ENCODE measurements at places on chromosomes 7 and 10. TPM values are rescaled to one million over a fixed set of nuclear protein-coding genes. Genes with fewer than 3 reads are reported as not detected.

The NKX1-2 gene
- not detected for total RNA-seq

The GJC3 gene
- total RNA-seq = not detected

DNA sequence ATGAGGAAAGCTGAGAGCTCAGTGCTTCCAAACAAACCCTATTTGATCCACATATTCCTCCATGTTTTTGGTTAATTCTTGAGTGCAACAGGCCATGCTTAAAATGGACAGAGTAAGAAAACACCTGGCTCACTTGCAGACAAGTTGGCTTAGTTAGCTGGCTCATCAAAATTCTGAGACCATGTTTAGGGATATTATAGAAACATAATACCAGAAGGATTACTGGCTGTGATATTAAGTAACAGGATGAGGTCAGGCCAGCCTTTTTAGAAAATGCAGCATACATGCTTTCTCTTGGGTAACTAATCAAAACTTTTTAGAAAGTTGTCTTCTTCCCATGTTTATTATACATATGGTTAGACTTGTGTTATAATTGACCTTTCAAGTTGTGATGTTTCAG, 867.2 kb upstream of the LRRTM3 start:
- DNase-seq = no peak

- DNase-seq = no peak
These were observed 107.2 kb upstream of the RELN start for GRCh38 chr7:104096683-104097082.

- no peak for DNase-seq
These were observed 64.1 kb downstream of the DOCK1 start for GRCh38 chr10:126969310-126969709.

DNA sequence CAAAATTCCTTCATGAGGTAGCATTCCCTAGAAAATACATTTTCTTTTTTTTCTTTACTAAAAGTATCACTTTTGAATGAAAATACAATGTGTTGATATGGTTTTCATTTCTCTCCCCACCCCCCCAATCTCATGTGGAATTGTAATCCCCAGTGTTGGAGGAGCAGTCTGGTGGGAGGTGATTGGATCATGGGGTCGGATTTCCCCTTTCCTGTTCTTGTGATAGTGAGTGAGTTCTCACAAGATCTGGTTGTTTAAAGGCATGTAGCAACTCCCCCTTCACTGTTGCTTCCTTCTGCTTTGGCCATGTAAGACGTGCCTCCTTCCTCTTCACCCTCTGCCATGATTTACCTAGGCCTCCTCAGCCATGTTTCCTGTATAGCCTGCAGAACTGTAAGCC, 790.3 kb upstream of the KCND2 start:
- DNase-seq = no peak

GRCh38 chr7:19144661-19145433, at the start of gene FERD3L:
Gene FERD3L, minus strand, starts transcription at chr7:19145421. Its CDS starts 59 bp downstream, at chr7:19145362.
- peak; percentile 62 for DNase-seq

GRCh38 chr7:101453617-101454016, 90.9 kb downstream of the COL26A1 start:
- DNase-seq = no peak
